ENCODE measurements at places on chromosomes 7 and 10. TPM values are rescaled to one million over a fixed set of nuclear protein-coding genes. Genes with fewer than 3 reads are reported as not detected.

- H3K36me3 ChIP-seq, result no peaks in the 10 kb centered on the region
- H3K4me3 ChIP-seq, result no peak overlapping the region
- no peaks in the 10 kb centered on the region for H3K4me1 ChIP-seq
- no peaks in the 10 kb centered on the region for H3K27me3 ChIP-seq
- DNase-seq, result no peak
Observed at GRCh38 chr10:36157486-36157885, 515.4 kb upstream of the FZD8 start.

CACUL1 gene
- total RNA-seq, result 28.6 TPM

CPED1 gene
- total RNA-seq, result not detected

DNA sequence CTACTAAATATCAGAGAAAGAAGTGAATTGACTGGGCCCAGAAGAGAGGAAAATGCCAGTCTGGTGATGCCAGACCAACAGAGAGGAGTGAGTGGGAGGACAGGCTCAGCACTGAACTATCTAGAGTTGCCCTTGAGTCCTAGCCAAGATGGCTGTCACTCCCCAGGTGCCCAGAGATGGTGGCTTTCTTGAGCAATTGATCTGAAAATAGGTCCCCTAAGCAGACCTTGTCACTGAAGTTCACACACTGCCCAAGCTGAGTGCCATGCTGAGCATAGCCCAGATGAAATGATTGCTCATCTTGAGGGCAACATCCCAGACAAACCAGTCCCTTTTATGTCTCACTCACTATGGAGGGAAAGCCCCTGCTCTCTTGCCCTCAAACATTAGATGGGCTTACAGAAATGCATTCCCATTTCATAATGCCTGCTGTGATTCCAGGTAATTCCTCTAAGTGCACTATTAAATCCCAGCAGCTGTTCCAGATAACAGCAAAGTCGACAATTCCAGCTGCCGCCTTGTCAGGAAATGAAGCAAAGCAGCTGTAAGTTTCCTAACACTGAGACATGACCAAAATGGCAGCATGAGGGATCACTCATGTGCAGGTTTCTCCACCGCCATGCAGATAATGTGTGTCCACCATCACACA lies 329.4 kb downstream of the KCNMA1 start:
- no peak for DNase-seq
- no peaks in the 10 kb centered on the region for H3K36me3 ChIP-seq
- H3K27me3 ChIP-seq, result no peaks in the 10 kb centered on the region
- no peak overlapping the region for H3K27ac ChIP-seq

DNA sequence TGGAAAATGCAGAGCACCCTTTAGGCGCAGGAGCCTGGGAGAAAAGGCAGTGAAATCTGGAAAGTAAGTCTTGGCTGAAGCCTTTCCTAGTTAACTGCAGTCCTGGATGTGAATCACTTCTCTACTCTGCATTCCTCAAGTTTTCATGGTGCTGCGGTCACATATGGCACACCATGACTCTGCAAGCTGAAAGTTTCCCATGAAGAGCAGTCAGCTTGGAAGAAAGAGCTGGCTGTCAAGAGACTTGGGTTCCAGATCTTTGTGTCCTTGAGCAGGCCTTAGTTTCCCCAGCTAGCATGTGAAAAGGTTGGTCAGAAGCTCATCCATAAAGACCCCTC lies 548.3 kb downstream of the SORCS3 start:
- H3K36me3 ChIP-seq, result no peaks in the 10 kb centered on the region
- H3K27me3 ChIP-seq, result no peaks in the 10 kb centered on the region
- H3K27ac ChIP-seq, result no peak overlapping the region

- DNase-seq, result no peak
- H3K27me3 ChIP-seq, result no peaks in the 10 kb centered on the region
- peaks cover 5% of the 10 kb centered on the region for H3K4me1 ChIP-seq
- H3K36me3 ChIP-seq, result no peaks in the 10 kb centered on the region
Observed at GRCh38 chr7:129282865-129283264, 58.0 kb downstream of the AHCYL2 start.

SPACDR gene
- 1.0 TPM for total RNA-seq

ANKRD61 gene
- 0.16 TPM for total RNA-seq

SNCG gene
- total RNA-seq, result not detected

- H3K36me3 ChIP-seq, result peaks cover 30% of the 10 kb centered on the region
- H3K27ac ChIP-seq, result no peak overlapping the region
- DNase-seq, result peak; percentile 69
- H3K4me1 ChIP-seq, result no peaks in the 10 kb centered on the region
Observed at GRCh38 chr10:59808896-59809643, 55.8 kb upstream of the MRLN start.

DNA sequence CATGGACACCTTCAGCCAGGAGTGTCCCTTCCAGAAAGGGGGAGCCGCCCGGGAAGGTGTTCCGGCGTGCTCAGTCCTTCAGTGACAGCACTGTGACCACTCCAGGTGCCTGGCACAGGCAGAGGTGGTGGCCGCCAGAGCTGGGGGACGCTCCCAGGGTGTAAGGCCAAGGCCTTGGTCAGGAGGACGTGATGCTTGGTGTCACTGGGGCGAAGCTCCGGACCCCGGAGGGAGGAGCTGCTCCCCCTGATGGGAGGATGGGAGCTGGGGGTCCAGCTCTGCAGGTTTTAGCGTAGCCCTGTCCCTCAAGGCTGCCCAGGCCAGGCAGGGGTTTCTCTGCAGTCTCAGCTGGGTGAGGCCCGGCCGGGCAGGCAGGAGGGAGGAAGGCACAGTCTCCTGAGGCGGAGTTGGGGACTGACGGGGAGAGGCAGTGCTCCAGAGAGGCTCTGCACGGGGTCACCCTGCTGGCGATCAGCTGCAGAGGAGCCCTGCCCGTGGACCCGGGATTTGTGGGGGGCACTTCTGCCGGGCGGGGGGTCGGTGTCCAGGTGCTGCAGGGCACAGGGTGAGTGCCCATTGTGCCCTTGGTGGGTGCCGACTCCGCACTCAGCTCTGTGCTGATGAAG lies 56.5 kb upstream of the DNAJB6 start:
- H3K27ac ChIP-seq, result no peak overlapping the region
- no peak for DNase-seq
- H3K36me3 ChIP-seq, result peaks cover 2% of the 10 kb centered on the region
- peaks cover 37% of the 10 kb centered on the region for H3K27me3 ChIP-seq
- no peak overlapping the region for H3K4me3 ChIP-seq

DNA sequence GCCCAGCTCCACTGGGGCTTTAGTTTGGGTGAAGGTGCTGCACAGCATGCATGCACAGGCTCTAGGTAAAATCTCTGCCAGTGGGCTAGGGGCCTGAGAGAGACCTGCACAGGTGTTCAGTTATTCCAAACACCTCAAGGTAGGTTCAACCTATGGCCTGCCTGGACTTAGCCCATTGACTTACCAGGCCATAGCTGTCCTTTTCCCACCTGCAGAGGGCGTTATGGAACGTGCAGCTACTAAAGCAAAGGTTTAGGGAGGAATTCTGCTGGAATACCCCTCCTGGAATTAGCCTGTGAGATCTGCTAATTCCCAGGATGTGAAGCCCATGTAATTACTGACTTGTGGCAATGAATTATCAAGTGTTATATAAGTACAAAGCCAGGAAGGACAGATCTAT lies 3.6 kb downstream of the VWC2 start:
- H3K4me1 ChIP-seq, result peaks cover 2% of the 10 kb centered on the region
- H3K36me3 ChIP-seq, result no peaks in the 10 kb centered on the region
- no peak for DNase-seq
- peaks cover 55% of the 10 kb centered on the region for H3K27me3 ChIP-seq
- H3K4me3 ChIP-seq, result no peak overlapping the region

DNA sequence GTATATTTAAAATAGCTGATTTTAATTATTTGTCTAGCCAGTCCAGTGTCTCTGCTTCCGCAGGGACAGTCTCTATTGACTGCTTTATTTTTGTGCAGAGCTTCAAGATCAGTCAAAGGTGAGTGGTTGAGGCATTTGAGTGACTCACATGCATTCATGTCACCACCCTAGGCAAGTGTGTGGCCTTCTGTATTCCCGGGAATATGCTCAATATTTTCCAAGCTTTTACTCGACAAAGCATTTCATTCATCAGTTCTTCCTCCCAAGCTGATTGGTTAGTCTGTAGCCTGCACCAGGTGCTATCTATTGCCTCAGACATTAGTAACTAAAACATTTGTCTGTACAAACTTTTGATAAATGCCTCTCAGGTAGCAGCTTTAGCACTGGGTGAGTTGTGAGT lies 471.5 kb upstream of the NRG3 start:
- no peak overlapping the region for H3K4me3 ChIP-seq
- no peak for DNase-seq
- H3K27ac ChIP-seq, result no peak overlapping the region
- H3K36me3 ChIP-seq, result no peaks in the 10 kb centered on the region

IQUB gene
- total RNA-seq, result not detected

DNA sequence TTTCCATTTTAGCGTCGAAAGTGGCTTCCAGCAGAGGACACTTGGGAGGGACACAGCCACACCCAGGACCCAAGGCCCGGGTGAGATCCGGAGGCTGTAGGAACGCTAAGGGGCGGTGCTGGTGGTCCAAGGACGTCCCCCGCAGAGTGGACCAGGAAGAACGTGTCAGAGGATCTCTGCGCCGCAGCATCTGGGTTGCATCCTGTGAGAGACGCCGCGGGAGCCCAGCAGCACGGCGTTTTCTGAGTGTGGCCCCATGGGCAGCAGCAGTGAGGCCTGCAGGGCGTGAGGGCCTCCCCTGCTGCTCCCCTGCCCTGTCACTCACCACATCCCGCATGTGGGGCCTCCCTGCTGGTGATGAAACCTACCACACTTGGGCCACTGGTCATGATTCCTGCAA lies 40.5 kb upstream of the BNIP3 start:
- DNase-seq, result no peak
- H3K4me3 ChIP-seq, result no peak overlapping the region
- H3K27ac ChIP-seq, result no peak overlapping the region
- H3K27me3 ChIP-seq, result peaks cover 38% of the 10 kb centered on the region
- H3K36me3 ChIP-seq, result no peaks in the 10 kb centered on the region

LIPK gene
- not detected for total RNA-seq

TDRD1 gene
- 0.24 TPM for total RNA-seq

DNA sequence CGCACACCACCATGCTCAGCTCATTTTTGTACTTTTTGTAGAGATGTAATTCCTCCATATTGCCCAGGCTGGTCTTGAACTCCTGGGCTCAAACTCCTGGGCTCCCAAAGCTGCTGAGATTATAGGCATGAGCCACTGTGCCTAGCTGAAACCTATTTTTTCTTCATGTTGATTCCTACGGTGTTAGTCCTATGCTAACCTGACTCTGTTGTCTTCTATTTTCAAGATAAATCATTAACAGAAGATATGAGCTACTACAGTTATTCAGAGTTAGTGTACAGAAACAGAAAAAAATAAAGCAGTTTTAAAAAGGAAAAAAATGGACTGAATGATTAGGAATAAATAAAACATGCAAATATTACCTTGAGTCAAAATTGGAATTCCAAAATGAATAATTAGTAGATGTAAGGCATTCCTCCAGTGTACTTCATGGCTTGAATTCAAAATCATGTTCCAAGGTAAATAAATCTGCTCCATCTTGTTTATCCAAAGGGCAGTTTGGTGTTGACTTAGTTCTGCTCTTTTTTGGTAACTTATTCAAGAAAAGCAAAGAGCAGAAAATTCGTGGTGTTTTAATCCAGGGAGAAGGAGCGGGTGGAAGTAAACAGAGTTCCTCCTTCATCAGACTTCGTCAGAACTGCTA lies 185.8 kb downstream of the CACNB2 start:
- no peaks in the 10 kb centered on the region for H3K36me3 ChIP-seq
- no peaks in the 10 kb centered on the region for H3K4me1 ChIP-seq
- DNase-seq, result no peak
- no peak overlapping the region for H3K4me3 ChIP-seq

DNA sequence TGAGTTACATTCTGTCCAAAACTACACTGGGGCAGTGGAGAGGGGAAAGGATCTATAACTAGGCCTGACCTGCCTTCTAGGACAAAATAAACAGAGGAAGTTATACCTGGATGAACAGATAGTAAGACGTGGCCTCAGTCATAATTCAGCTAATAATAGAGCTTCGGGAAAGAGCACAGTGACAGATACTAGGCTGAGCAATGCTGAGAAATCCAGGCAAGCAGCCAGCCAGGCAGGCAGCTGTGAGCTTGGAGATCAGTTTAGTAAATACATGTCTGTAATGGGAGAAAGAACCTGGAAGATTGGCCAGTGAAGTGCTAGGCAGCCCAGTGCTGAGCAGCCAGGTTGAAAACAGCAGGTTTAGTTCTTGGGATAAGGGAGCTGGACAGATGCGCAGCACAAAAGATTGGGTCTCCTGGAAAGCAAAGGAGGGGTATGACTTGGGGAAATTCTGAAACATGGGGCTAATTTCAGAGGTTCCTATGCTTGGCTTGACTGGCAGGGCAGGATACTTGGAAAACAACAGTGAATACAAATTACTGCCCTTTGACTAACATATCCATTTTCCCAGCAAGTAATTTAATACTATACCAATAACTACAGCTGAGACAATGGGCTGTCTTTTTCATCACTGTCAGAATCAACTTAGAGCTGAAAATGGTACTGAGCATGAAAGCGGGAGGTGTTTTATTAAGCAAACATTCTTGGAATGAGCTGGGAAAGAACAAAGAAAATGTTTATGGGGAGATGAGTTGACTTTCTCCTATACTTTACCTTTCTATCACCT lies 140.8 kb downstream of the DGKB start:
- no peaks in the 10 kb centered on the region for H3K36me3 ChIP-seq
- no peak for DNase-seq
- no peaks in the 10 kb centered on the region for H3K27me3 ChIP-seq
- no peaks in the 10 kb centered on the region for H3K4me1 ChIP-seq
- no peak overlapping the region for H3K27ac ChIP-seq
- H3K4me3 ChIP-seq, result no peak overlapping the region

DNA sequence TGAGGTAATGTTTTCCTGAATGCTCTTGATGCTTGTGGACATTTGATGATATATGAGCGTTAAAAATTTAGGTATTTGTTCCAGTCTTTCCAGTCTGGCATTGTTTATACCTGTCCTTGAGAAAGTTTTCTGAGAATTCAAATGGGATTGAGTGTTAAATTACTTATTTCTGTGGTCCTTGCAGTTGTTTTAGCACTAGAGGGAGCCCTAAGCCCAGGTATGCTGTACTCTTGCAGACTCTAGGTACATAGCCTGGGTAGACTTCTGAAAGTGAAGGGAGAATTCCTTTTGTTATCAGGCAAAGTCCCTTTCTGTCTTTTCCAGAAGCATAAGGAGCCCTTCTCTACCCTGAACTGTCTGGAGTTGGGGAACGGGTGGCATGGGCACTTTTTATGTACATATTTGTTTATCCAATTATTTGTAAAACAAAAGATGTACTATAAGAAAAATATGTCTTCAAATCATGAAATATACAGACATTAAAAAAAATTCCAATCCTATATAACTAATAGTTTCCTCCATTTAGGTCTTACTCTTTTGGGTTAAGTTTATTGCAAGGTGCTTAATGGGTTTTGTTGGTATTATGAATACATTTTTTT lies 262.1 kb downstream of the ATRNL1 start:
- no peaks in the 10 kb centered on the region for H3K4me1 ChIP-seq
- no peaks in the 10 kb centered on the region for H3K36me3 ChIP-seq
- peaks cover 5% of the 10 kb centered on the region for H3K27me3 ChIP-seq
- H3K27ac ChIP-seq, result no peak overlapping the region

DENND2A gene
- total RNA-seq, result not detected

ARHGAP21 gene
- 22.1 TPM for total RNA-seq

- H3K27ac ChIP-seq, result no peak overlapping the region
- H3K27me3 ChIP-seq, result no peaks in the 10 kb centered on the region
- peaks cover 18% of the 10 kb centered on the region for H3K4me1 ChIP-seq
- no peak overlapping the region for H3K4me3 ChIP-seq
Observed at GRCh38 chr7:136183981-136184380, 206.8 kb upstream of the MTPN start.

- DNase-seq, result no peak
- H3K4me3 ChIP-seq, result no peak overlapping the region
- no peak overlapping the region for H3K27ac ChIP-seq
- H3K36me3 ChIP-seq, result no peaks in the 10 kb centered on the region
Observed at GRCh38 chr10:33878238-33878786, 543.8 kb upstream of the NRP1 start.

EIF5AL1 gene
- 3.1 TPM for total RNA-seq
